Activated T-helper 1 cell treated with anti-CD3 and anti-CD28 coated beads, Interleukin-12 subunit alpha, Interleukin-12 subunit beta, Interleukin-2, Interleukin-4 antibody, amounts not matched to agents 30 ng/mL and 10 ng/mL and 1 ng/mL, durations not matched to agents 14 hours and 24 hours and 36 hours (primary cell): ENCODE measurements at places on chromosomes 1 and 21.
A peak's percentile ranks its signal among the peaks of the same experiment; 100 is the strongest.

DNA sequence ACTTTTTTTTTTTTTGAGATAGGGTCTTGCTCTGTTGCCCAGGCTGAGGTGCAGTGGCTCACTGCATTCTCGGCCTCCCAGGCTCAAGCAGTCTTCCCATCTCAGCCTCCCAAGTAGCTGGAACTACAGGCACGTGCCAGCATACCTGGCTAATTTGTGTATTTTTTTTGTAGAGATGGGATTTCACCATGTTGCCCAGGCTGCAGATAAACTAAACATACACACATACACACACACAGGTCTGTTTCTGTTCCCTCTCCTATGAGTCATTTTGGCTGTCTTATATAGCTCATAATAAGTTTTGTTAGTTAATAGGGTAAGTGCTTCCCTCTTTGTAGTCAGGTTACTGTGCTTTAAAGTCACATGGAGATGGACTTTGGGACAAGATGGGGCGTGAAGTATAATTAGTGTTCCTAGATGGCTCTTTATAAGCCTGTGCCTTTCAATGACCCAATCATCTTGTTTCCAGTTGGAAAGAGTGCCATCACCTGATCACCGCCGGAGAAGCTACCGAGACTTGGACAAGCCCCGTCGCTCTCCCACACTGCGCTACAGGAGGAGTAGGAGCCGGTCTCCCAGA, 9.1 kb downstream of the PRPF38A start:
- no peak for DNase-seq

DNA sequence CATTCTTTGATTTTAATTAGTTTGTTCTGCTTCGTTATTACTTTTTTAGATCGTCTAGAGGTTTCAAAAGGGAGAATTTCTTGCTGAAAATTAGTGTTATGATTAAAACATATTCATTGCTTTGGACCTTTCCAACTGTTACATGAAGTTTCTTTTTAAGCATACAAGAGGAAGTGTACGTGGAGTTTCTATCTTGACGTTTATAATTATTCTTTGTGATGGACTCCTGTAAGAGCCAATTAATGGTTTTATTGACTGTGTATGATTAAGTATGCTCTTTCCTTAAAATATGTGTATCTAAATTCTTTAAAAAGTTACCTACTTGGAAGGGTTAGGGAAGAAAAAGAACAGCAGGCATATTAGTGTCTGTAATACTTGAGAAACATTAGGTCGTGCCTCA, 37.8 kb downstream of the SPEN start:
- no peak for DNase-seq

- no peak for DNase-seq
These were observed 11.2 kb upstream of the HYI start for GRCh38 chr1:43464681-43465504.

- no peak for DNase-seq
These were observed 40.8 kb downstream of the MCOLN2 start for GRCh38 chr1:84956097-84956496.

DNA sequence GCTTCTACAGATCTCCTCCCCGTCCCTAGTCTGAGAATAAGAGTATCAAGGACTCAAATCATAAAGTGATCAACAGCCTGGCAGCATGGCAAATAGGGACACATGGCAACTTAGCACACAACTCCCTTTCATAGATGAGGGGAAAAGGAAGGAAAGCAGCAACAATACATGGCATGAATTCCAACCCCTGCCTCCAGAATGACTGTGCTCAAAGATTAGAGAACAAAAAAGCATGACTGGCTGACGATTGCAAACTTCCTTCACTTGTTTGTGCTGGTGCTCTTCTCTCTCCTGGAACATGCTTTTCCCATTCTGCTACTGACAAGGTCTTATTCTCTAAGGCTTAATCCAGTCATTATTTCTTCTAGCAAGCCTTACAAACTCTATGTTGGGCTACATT, 11.5 kb downstream of the KTI12 start:
- no peak for DNase-seq

DNA sequence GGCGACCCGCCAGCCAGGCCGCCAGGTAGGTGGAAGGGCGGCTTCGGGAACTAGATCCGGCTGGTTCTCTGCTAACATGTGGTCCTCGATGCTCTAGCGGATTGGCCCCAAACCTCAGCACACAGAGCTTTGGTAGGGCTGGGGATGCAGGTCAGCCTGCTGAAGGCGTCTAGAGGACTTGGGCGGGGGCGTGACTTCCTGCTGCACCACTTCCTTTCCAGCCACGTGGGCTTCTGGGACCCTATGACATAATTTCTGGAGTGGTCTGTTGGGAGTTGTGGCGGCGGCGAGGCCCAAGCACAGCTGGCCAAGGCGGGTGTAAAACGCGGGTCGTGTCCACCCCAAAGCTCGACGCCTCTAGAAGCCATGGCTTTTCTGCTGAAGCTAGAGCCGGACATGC, 124.5 kb downstream of the ATF6 start:
- no peak for DNase-seq

DNA sequence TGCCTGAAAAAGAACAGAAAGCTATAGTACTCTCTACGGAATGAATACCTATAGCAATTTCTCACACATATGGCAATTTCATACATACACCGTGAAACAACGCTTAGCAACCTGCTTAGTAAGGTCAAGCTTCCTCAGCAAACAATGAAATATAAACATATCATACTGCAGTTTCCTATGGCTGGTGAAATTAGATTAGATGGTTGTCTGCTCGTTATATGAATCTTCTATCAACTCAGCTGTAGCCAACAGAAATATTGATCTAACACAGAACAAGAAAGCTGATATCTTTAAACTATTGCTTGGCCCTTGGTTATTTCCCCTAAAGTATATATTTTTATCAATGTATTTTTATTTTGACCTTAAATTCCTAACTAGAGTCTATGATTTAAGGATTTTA, 187.8 kb downstream of the SLC44A5 start:
- DNase-seq = no peak

GRCh38 chr21:38129711-38130110, 127.1 kb upstream of the KCNJ15 start:
- no peak for DNase-seq

DNA sequence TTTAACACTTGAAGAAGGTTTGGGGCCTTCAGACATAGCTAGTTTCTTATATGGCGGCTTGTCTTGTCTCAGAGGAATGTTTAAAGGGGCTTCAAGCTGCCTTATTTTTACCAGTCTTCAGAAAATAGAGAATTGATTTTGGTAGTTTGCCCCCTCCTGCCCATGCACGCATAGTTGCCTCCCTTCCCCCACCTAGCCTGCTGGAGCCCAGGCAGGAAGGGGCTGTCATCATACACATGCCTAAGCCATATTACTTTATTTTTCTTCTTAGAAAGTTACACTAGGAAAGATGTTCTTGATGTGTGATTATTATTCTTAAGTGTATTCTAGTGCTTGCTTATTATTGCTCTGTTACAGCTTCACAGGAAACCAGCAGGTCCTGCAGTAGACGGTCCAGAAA, 18.3 kb downstream of the PBX1 start:
- no peak for DNase-seq

- peak; percentile 47 for DNase-seq
These were observed at the start of gene ABL2 for GRCh38 chr1:179229214-179230140. TSS of gene ABL2 (minus strand) at chr1:179229677. CDS start at chr1:179229397, 280 bp downstream.

- no peak for DNase-seq
These were observed 70.4 kb downstream of the DDR2 start for GRCh38 chr1:162702628-162703027.

DNA sequence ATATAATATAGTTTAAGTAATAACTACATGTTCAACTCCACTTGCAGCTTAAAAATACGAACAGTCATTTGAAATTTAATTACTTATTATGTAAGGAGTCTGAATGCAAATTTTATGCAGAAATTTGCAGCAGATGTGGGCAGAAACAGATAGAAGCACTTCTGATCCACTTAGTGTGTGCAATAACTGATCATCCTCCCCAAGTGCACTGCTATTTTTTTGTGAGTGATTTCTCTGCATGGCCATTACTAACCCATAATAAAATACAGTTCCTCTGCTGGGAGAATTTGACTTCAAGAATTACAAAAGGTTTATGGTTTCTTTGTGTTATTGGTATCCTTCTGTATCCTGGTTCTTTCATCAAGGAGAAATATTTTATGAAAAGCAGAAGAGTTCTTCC, 611.5 kb upstream of the RGS18 start:
- DNase-seq = no peak

DNA sequence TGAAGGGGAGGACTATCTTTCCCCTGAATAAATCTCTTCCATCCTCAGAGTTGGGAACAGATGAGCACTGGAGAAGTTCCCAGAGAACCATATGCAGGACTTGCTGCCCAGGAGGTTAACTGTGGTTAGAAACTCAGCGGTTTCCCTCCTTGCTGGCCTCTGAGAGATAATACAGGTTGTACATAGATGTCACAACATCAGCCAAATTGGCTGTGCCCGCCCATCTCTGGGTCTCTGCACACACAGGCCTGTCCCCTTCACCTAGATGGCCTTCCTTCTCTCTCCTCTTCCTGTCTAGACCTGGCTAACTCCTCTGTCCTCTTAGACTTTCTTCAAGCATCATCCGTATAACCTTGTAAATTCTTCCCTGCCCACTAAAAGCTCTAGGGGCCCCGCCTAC, 5.7 kb downstream of the RGS5 start:
- DNase-seq = no peak

GRCh38 chr1:232340446-232340845, 289.5 kb downstream of the SIPA1L2 start:
- no peak for DNase-seq

- no peak for DNase-seq
These were observed 119.9 kb downstream of the MAST2 start for GRCh38 chr1:45923343-45923742.

GRCh38 chr21:27643326-27643725, 676.4 kb upstream of the ADAMTS5 start:
- no peak for DNase-seq

DNA sequence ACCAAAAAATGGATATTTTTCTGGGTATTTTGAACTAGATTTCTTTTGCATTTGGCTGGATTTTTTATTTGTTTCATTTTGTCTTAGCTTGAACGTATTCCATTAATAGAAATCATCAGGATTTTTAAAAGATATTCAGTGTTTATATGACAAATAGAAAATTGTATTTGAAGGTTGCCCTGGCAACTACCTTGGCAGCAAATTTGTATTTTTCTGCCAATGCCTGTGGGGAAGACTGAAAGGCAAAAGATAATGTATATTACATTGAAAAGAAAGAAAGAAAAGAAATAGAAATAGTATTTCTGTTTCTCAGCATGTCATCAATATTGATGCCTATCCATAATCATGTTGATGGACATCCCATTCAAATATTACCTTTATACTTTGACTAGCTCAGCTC, 16.8 kb downstream of the VCAM1 start:
- no peak for DNase-seq

DNA sequence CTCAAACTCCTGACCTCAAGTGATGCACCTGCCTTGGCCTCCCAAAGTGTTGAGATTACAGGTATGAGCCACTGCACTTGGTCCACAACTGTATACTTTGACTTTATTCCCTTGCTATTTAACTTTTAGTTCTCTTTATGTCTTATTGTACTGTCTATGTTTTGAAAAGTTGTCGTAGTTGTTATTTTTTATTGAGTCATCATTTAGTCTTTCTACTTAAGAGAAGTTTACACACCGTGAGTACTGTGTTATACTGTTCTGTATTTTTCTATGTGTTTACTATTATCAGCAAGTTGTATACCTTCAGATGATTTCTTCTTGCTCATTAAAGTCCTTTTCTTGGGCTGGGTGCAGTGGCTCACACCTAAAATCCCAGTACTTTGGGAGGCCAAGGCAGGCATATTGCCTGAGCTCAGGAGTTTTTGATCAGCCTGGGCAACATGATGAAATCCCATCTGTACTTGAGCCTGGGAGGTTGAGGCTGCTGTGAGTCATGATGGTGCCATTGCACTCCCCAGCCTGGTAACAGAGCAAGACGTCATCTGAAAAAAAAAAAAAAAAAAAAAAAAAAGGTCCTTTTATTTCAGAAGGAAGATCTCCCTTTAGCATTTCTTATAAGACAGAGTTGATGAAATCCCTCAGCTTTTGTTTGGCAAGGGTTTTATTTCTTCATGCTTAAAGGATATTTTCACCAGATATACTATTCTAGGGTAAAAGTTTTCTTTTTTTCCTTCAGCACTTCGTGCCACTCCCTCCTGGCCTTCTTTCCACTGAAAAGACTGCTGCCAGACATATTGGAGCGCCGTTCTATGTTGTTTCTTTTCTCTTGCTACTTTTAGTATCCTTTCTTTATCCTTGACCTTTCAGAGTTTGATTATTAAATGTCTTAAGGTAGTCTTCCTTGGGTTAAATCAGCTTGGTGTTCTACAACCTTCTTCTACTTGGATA, 47.6 kb downstream of the TNFSF18 start:
- DNase-seq = no peak

DNA sequence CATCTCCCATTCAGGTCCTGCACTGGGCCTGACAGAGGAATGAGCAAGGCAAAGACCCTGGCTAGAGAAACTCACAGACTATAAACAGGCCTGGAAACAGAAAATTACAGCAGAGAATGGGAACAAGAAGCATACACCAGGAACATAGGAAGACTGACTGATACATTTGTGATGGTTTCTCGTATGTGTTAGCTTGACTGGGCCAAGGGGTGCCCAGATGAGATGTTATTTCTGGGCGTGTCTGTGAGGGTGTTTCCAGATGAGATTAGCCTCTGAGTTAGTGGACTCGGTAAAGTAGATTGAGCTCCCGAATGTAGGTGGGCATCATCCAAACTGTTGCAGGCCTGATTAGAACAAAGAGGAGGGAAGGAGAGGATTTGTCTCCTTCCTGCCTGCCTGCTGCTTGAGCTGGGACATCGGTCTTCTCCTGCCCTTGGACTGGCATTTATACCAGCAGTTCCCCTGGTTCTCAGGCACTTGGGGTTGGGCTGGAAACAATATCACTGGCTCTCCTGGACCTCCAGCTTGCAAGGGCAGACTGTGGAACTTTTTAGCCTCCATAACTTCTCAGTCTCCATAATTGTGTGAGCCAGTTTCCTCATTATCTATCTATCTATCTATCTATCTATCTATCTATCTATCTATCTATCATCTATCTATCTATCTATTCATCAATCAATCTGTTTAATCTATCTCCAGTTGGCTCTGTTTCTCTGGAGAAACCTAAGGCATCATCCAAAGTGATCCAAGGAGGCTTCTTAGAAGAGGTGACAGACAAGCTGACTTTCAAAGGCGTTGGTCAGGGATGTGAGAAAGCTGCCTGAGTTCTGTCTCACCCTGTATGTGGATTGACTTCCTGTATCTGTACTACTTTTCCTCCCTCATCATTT, 9.7 kb upstream of the FOXO6 start:
- DNase-seq = no peak

DNA sequence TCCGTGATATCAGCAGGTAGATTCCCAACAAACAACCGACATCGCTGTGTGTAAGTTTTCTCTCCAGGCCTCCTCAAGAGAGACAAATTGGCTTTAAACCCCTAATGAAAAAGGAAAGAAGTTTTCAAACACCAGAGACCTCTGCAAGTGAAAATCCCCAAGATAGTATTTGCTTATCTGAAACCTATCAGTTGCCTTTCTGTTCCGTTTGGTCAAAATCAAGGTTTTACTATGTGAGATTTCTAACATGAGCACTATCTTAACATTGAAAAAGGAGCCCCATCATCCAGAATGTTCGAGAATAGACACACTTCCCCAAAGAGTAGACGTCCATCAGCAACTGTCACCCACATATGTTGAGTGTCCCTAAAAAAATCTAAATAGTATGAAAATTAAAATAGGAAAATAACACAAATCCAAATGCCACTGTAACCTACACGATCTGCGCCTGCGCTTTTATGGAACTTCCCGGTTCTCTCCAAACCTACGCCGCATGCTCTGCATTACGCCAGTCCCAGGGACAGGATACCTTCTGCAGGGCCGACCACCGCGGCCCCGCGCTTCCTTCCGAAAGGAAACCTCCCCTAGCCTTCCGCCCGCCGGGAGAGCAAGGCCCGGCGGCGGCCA, 1.4 kb downstream of the SFPQ start:
- DNase-seq = no peak
